HAP-1 (cell line): ENCODE measurements at places on chromosomes 7 and 10.

GRCh38 chr7:129502708-129503685 is 666 bp downstream of the SMKR1 start:
- DNase-seq, result no peak

- no peak for DNase-seq
These were observed 72.6 kb downstream of the AP3M1 start for GRCh38 chr10:74078037-74078436.

- DNase-seq, result no peak
These were observed 160.8 kb downstream of the IMMP2L start for GRCh38 chr7:111401516-111401915.

DNA sequence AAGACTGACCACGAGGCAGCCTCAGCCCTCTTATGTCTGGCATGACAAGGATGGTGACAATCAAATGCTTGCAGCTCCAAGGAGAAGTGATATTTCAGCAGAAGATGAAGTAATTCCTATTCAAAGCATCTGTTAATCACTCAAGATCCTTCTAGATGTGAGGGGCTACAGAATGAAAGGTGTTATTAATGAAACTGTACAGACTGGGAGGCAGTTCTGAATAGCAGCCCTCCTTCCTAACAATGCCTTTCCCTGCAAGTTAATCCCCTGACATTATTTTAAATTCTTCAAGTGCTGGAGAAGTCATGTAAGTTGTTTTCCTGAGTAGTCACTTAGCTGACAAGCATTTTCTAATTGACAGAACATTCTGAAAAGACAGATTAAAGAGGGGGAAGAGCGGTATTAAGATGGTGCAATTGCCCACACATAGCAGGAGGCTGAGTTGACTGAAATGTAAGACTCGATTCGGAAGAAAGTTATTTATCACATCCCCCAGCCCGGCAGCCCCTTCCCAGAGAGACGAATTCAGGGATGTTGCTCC is 300.8 kb downstream of the GRID1 start:
- peak; percentile 9 for DNase-seq

DNA sequence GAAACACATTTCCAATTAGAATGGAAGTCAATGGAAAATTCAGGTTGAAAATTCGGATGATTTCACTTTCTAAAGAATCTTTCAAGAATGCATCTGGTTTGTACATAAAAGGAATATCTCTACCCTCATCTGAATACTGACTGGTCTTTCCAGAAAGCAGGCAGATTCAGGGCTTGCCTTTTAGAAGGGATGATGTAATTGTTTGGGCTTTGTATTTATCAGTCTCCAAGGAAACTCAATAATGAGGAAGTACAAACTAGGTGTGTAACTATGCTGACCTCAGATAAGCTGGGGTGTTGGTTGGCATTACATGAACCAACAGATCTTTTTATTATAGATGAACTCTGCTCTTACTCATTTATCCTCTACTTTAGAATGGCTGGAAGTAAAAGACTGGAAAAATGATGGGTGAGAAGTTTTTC is 24.1 kb downstream of the PDLIM1 start:
- DNase-seq, result no peak

- no peak for DNase-seq
These were observed 173.4 kb upstream of the SHH start for GRCh38 chr7:155985518-155986250.

- no peak for DNase-seq
These were observed 39.6 kb upstream of the KLHL7 start for GRCh38 chr7:23065974-23066373.

DNA sequence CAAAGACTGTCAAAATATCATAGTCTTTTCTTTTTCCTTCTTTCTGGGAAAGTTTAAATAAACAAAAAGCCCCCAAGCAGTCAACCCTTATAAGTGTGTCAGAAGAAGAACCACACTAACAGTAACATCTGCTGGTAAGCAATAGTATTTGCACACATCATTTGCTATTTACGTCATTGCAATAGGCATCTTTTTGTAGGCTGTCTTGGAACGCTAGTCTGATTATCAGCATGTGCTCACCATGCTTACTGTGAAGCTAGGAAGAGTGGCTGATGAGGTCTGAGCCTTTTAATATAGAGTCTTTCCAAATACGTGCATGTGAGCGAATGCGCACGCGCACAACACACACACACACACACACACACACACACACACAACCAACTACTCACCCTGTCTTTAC is 599.0 kb upstream of the TPK1 start:
- DNase-seq, result no peak

DNA sequence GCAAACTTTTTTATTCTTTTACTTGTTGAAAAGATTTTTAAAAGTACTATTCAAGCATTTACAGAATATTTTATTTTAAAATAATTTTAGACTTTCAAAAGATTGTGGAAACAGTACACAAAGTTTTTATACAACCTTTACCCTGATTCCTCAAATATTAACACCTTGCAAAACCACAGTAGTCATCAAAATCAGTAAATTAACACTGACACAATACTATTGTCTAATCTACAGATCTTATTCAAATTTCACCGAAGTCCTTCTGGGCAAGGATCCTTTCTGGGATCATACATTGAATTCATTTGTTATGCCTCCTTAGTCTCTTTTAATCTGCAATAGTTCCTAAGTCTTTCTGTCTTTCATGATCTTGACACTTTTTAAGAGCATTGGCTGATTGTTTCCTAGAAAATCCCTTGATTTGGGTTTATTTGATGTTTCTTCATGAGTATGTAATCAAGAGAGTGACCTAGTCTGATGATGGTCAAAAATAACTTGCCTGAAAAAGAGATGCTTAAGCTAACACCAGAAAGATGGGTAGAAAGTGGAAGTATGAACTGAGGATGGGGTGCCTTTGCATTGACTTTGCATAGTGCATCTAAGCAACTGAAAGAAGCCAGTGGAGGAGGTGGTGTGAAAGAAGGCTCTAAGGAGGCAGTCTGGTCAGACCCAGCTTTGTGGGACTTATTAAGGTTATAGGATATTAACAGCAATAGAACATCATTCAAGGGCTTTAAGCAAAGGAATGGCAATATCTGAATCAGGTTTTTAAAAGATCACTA is 9.7 kb downstream of the STAMBPL1 start:
- DNase-seq, result no peak

- DNase-seq, result no peak
These were observed 14.6 kb upstream of the GPR26 start for GRCh38 chr10:123651421-123652047.

DNA sequence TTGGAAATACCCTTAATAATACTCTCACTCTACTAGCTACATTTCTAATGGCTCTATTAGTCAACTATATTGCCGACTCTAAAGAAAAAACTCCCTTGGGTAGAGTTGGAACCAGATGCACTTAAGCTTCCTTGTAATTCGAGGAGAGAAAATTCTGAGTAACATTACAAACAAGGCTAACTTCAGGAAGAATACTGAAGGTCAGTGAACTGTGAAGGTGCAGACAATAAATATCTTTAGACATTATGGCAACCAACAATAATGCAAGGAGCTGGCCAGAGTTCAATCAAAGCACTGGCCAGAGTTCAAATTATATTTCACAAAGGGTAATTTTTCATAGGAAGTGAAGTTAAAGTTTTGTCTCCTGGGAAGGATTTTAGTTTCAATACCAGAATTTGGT is 40.7 kb upstream of the MRLN start:
- no peak for DNase-seq

DNA sequence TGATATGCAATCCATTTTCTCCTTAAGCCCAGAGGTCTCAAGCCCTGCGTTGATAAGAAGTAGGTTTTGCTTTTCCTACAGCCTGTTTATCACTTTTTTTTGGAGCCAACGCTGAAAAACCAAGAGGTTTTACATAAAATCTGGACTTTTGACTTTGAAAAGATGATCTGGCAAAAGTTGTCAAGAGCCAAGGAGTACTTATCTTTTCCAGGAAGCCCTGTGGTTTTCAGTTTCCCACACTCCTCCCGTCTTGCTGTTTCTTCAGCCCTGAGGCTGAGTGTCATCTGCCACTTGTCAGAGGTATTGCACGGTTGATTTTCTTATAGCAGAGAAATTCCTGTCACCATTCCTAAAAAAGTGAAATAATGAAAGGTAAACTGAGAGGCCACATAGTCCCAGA is 108.7 kb downstream of the TYW1 start:
- DNase-seq, result no peak

DNA sequence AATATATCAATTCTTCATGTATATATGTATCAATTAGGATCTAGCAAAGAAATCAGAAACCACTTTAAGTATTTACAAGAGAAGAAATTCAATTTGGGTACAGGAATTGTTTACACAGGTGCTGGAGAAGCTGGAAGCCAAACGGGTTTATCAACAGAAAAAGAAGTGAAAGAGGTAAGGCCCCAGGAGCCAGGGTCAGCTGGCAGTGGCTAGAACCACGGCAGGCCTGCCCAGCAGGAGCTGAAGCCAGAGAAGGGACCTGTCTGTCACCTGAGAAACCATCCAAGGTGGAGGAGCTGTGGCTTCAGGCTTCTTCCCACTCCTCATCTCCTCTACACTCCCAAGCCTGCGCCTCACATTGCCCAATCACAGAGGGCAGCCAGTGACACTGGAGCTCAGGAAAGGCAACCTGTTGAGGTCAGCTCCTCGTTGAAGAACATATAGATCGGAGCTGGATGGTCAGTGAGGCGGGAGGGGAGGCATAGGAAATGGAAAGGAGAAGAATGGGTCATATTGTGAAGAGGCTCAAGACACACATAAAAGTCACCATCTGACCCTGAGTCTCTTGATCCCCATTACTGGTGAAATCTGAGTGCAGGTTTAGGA is 182.6 kb downstream of the REEP3 start:
- no peak for DNase-seq

- DNase-seq, result no peak
These were observed 34.6 kb upstream of the SLIT1 start for GRCh38 chr10:97220355-97220754.

DNA sequence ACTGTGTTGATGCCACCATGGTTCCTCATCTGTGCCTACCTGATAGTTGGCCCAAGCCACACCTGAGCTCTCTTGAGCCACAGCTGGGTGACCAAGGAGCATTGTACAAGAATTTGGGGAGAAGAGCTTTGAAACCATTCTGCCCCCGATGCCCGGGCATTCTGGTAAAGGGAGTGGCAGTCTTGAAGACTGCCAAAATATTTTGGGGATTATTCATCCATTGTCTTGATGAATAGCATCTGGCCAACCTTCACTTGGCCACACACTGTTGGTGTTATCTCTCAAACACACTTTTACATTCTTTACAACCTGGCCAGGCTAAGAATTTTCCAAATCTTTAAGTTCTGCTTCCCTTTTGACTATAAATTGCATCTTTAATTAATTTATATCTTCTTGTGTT is 113.1 kb upstream of the PCBD1 start:
- DNase-seq, result no peak

DNA sequence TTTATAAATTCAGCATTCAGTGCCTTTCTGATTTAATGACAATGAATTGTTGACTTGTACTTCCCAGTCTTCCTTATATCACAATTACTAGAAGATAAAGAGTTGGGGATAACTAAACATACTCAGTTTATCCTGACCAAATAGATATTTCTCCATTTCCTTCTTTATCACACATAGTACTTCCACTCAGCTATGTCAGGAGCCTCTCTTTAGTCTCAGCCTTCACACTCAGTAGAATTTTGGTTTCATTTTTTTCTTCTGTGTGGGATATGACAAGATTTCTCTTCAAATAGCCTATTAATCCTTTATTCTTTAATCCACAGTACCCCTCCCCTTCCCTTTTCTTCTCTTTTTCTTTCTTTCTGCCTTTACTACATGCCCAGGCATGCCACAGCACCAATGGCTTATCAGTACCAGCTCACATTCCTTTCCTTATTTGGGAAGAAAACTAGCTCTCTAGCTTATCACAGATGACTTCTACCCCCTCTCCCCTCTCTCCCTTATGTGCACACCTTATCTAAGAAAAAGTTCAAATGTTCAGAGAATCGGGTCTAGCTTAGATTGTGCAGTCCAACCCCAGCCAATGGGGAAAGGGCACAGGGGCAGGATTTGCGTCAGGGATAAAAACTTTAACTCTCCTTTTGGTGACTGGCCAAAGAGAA is 109.0 kb downstream of the PHF14 start:
- DNase-seq, result no peak

- DNase-seq, result no peak
These were observed 176.1 kb upstream of the PFKP start for GRCh38 chr10:2891073-2891769.

DNA sequence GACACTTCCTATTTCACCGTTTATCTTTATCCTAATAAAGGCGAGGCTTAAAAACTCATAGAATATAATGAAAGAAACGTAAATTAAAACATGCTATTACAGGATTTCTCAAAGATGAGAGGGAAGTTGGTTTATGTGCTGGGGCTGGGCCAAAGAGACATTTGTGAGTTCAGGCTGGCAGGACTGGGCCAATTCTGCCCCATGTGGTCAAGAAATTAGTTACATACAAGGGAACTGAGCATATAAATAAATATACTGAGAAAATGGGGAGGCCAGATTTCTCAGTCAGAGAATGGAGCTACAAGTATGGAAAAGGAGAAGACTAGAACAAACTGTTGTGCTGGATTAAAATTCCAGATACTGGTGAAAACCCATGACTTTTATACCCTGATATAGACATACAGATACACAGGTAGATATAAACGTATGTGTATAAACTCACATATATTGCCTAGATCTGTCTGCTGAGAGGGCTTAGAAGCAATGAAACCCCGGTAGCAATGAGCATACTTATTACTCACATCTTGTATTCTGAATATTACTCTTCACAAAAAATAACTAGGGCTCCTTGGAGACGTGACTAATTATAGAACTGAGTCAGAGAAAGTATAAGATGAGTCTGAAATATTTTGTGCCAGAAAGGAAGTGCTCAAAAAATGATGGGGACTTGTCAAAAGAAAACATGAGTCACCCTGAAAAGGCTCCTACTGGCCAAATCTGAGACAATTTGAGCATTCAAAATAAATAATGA is 155.7 kb upstream of the FGFR2 start:
- no peak for DNase-seq

DNA sequence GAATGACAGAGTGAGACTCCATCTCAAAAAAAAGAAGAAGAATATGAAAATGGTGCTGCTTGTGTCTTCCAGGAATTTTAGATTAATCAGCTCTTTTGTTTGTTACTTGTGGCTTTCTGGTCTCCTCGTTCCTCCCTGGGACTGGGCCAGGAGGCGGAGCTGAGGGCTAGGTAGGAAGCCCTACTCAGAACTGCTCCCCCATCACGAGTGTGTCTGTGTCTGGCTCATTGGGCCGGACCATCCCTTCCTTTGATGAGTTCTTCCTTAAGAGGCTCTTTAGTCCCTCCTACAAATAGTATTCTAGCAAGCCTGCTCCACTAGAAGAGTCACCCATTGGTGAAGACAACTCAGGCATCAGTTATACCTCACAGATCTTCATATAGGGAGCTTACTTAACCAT is 56.8 kb upstream of the YAE1 start:
- no peak for DNase-seq

- DNase-seq, result no peak
These were observed 42.0 kb downstream of the IPMK start for GRCh38 chr10:58225654-58226053.

DNA sequence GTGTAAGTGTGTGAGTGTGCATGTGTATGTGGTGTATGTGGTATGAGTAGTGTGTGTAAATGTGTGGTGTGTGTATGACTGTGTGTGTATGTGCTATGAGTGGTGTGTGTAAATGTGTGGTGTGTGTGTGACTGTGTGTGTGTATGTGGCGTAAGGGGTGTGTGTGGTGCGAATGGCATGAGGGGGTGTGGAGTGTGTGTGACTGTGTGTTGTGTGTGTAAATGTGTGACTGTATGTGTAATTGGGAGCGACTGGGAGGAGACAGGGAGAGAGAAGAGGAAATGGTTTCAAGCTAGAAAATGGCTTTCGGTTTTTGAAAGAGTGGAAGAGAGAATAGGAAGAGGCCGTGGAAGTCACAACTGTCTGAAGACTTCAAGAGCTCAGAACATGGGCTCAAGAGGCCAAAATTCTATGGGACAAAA is 23.6 kb upstream of the GATAD1 start:
- no peak for DNase-seq
